ENCODE measurements at places on chromosomes 4 and X.

DNA sequence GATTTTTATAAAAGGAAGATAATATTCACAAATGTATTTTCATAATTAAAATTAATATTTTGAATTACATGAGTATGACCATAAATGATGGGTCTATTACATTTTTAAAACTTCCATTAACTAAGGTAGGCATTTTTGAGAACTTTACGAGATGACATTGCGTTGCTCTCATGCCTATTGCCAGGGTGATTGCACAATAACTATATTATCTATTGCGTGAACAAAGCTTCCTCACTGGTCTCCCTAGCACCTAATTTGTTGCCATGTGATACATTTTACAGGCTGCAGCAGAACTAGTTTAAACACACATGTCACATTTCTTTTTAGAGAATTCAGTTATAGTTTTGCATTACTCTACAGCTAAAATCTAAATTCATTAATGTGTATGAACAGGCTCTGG lies 289.7 kb upstream of the GRID2 start:
- no peak for DNase-seq

GRCh38 chrX:43899878-43900815 lies 17.9 kb upstream of the MAOB start:
- DNase-seq = no peak

DNA sequence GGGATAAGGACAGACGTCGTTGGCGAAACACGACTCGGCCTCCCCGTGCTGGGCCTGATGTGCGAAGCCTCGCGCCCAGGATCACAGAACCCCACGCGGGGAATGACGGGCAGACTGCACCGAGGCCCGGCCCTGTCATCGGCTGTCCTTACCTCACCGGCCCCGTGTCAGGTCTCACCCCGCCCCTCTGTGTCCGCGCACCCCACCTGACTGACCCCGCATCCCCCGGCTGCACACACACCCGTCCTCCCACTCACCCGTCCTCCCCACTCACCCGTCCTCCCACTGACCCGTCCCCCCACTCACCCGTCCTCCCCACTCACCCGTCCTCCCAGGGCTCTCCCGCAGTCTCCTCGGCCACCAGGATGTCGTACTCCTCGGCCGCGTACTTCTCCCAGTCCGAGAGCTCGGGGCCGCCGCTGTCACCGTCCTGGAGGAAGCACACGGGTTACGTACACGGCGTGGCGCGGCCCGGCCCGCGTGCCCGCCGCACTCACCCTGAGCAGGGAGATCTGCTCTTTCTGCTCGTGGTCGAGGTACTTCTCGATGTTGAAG lies 19.8 kb upstream of the GTPBP6 start:
- no peak for DNase-seq

DNA sequence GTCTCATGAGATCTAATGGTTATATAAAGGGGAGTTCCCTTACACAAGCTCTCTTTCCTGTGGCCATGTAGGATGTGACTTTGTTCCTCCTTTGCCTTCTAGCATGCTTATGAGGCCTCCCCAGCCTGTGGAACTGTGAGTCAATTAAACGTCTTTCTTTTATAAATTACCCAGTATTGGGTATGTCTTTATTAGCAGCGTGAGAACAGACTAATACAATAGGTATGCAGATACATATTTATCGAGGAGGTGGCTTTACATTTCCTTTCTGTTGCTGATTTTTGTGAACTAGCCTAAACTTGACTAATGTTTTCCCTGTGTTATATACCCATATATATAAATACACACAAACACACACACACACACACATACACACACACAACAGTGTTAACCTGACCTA lies 80.2 kb downstream of the VCX2 start:
- DNase-seq = no peak

GRCh38 chrX:13254076-13254785 lies 65.6 kb downstream of the ATXN3L start:
- DNase-seq = no peak

DNA sequence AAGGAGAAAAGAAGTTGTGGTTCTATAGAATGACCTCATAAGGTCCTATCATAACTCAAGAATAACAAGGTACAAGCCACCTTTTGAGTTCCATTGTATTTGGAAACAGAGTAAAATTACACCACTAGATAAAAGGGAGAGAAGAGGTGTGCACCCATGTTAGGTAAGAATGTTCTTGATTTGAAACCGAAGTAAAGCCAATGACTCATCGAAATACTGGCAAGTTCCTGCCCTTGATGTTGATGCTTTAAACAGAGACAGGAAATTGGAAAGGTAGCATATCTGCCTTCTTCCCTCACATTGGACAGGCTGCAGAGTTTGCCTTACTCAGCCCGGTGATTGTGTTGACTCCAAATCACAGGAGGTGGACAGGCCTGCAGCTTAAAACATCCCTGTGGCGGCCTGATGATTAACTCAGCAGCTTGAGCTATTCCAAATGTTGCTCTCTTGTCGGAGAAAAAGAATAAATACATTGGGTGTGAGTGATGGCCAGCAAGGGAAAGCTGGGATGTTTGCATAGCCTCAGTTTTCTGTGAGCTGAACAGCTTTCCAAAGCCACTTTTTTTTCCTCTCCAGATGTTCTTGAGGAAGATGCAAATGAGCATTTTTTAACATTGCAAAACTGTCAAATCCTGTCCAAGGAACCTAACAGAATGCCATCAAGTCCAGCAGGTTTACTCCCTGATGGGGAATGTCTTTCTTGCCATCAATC lies 321.1 kb downstream of the NKX6-1 start:
- no peak for DNase-seq

GRCh38 chrX:124194199-124194598 lies 138.3 kb upstream of the TEX13D start:
- no peak for DNase-seq

DNA sequence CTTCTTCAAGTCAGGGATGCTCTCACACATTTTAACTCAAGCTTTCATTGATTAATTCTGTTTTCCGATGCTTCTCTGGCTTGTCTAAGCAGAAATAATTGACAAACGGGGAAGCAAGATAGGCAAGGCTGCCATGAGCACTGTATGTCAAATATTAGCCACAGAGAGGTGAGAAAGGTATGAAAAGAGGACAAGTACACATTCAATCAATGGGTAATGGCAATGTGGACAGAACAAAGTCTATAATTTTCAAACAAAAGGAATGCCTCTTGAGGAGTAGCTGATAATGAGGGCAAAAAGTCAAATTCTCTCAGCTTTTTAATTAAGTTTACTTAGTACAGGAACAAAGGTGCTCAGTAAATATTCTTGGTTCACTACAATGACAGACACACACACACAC lies 19.6 kb downstream of the COX7B2 start:
- DNase-seq = no peak

GRCh38 chr4:186169945-186170802 lies 21.2 kb upstream of the CYP4V2 start:
- no peak for DNase-seq
